Head of caudate nucleus (tissue), 42 donors: ENCODE measurements at places on chromosomes 4 and X.

DNA sequence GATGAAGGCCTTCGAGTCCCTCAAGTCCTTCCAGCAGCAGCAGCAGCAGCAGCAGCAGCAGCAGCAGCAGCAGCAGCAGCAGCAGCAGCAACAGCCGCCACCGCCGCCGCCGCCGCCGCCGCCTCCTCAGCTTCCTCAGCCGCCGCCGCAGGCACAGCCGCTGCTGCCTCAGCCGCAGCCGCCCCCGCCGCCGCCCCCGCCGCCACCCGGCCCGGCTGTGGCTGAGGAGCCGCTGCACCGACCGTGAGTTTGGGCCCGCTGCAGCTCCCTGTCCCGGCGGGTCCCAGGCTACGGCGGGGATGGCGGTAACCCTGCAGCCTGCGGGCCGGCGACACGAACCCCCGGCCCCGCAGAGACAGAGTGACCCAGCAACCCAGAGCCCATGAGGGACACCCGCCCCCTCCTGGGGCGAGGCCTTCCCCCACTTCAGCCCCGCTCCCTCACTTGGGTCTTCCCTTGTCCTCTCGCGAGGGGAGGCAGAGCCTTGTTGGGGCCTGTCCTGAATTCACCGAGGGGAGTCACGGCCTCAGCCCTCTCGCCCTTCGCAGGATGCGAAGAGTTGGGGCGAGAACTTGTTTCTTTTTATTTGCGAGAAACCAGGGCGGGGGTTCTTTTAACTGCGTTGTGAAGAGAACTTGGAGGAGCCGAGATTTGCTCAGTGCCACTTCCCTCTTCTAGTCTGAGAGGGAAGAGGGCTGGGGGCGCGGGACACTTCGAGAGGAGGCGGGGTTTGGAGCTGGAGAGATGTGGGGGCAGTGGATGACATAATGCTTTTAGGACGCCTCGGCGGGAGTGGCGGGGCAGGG lies 568 bp downstream of the HTT start:
- DNase-seq = no peak

- DNase-seq = no peak
Measured at GRCh38 chrX:71936632-71937031, 26.0 kb downstream of the NHSL2 start.

DNA sequence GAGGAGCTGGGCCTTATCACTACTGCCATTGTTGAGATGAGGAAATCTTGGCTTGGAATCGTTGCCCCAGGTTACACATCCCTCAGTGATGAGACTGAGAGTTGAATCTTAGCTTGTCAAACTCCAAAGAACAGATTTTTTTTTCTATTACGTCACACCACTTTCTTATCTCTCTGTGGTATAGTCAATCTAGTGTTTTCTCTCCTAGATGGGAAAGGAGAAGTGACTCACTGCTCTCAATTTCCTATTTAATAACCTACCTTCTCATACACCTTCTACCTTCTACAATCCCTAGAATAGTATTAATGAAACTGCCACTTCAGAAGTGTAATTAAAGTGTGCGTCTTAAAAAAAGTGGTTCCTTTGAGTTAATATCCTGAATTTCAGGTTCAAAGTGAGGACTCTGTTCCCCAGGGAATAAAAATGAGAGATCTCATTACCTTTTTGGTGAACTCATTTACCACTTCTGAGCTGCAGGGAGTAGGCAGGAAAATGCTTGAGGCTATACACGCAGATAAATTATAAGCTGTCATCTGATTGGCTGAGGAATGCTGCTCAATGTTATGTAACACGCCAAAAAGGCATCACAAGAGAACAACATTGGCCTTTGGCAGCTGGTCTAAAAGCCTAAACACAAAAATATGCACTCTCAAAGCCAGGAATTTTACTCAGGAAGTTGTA lies 59.3 kb downstream of the MAD2L1 start:
- no peak for DNase-seq

- no peak for DNase-seq
Measured at GRCh38 chrX:100731441-100732281, at the start of gene SYTL4. TSS of gene SYTL4 (minus strand) at chrX:100732121. CDS start at chrX:100702037, 30,084 bp downstream.

GRCh38 chrX:134026565-134027311 lies 41.3 kb upstream of the GPC3 start:
- DNase-seq = peak; percentile 25

DNA sequence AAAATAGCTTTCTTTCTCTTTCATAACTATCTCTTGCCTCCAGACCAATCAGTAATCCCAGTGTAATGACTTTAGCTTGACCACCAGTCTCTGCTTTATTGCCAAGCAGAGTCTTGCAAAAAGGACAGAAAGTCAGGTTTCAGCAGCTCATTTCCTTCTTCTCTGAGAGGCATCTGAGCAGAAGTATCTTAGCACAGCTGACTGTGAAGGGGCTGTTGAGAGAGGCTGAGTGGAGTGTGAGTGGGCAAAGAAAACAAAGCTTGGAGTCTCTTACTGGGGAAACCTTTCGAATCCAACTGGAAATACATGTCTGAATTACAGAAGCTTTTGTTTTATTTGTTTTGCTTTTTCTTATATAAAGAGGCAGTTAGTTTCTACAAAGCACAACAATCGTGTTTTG lies 170.3 kb upstream of the IGFBP7 start:
- no peak for DNase-seq

DNA sequence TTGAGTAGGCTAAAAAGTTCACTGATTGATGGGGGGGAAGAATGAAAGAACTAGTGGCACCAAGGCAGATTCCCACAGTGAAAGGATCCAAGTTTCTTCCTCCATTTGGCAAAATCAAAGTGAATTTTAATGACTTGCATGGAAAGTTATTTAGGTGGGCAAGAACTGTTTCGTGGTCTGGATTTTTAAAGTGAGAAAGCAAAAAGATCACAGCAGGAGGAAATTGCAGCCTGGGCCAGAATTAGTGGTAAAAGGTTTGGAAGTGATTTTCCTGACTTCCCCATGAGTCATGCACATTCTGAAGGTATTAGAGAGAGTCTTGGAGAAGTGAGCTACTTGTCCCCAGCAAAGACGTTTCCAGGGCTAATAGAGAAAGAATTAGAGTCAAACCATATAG lies 207.8 kb downstream of the ANTXR2 start:
- DNase-seq = no peak

DNA sequence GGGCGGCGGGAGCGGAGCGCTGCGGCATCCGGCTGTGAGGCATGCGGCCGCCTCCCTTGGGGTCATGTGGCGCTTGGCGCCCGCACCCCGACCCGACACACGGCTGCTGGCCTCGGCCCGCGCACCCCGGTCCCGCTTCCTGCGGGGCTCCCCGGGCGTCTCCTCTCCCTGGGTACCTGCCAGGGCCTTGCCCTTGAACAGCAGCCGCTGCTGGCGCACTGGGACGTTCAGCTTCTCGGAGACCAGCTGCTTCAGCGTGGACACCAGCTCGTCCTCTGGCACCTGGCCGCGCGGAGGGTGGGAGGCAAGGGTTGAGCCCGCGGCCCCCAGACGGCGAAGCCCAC lies 391 bp downstream of the UBL4A start:
- no peak for DNase-seq

DNA sequence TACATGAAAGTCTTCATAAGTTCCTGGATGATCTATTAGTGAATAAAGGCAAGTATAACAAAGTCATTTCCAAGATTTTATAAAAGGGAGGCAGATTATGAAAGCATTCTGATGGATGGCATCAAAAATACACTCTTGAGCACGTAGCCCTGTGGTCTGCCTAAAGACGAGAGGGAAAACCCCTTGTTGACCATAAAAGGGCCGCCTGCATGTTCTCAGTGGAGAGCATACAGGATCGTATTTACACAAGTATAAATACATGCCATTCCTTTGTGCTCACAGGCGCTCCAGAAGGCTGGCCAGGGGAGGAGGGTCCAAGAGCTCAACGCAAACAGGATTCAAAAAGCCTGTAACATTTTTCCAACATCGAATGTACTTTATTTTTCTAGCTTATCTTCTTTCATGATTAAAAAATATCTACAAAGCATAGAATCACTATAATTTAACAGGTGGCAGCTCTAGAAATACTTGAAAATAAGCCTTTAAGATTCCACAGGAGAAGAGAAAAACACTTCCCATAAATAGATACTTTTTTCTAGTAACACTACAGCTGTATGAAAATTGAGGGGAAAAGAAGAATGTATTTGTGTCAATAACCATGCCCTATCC lies 29.6 kb downstream of the PDGFC start:
- DNase-seq = no peak
